ENCODE measurements at places on chromosomes 12 and 14.
A peak's percentile ranks its signal among the peaks of the same experiment; 100 is the strongest.

- no peak for DNase-seq
Measured at GRCh38 chr12:75488553-75488952, 8.0 kb downstream of the GLIPR1 start.

GRCh38 chr12:39610436-39611025 lies 9.1 kb downstream of the ABCD2 start:
- DNase-seq: no peak

- peak; percentile 6 for DNase-seq
Measured at GRCh38 chr14:26730929-26731618, 133.2 kb upstream of the NOVA1 start.

GRCh38 chr12:27575090-27575761 lies 51.2 kb downstream of the PPFIBP1 start:
- no peak for DNase-seq

GRCh38 chr12:46507766-46508165 lies 135.2 kb upstream of the SLC38A2 start:
- DNase-seq: peak; percentile 33

GRCh38 chr12:128795530-128796361 lies 28.0 kb downstream of the SLC15A4 start:
- DNase-seq: no peak

- DNase-seq: peak; percentile 15
Measured at GRCh38 chr14:69877492-69877891, 1.7 kb upstream of the SMOC1 start.
